ENCODE measurements at places on chromosomes 5 and 9. TPM values are rescaled to one million over a fixed set of nuclear protein-coding genes. Genes with fewer than 3 reads are reported as not detected.

The PCDHA7 gene
- total RNA-seq, result 0.23 TPM

DNA sequence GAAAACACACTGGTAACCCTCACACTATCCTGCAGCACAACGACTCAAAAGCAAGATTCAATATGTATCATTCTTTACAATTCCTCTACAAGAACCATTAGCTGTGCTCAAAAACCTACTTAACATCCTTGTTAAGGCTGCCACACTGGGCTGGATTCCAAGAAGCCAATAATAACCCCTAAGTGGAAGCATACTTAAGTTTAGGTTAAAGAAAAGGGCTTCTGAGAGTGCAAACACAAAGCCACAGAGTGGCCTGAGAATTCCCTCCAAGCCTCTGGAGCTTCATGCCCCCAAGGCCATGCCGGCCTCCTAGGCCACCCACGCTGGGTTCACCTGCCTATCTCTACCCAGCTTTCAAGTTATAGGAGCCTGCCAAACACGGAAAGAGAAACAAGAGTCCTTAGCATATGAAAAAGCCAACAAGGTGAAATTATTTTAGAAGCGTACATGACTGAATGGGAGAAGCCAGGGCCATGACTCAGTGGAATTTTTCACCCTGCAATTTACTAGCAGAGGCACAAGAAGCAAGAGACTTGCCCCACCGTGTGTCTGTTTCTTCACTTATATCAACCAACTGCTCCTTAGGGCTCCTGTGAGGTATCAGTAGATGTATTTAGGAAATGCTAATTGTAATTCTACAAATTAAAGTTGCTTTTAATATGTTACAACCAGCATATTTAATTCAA is 293.0 kb downstream of the SPOCK1 start:
- H3K27ac ChIP-seq, result no peak overlapping the region
- DNase-seq, result no peak
- H3K36me3 ChIP-seq, result no peaks in the 10 kb centered on the region
- no peak overlapping the region for H3K4me3 ChIP-seq

The LHX2 gene
- total RNA-seq, result 0.37 TPM

DNA sequence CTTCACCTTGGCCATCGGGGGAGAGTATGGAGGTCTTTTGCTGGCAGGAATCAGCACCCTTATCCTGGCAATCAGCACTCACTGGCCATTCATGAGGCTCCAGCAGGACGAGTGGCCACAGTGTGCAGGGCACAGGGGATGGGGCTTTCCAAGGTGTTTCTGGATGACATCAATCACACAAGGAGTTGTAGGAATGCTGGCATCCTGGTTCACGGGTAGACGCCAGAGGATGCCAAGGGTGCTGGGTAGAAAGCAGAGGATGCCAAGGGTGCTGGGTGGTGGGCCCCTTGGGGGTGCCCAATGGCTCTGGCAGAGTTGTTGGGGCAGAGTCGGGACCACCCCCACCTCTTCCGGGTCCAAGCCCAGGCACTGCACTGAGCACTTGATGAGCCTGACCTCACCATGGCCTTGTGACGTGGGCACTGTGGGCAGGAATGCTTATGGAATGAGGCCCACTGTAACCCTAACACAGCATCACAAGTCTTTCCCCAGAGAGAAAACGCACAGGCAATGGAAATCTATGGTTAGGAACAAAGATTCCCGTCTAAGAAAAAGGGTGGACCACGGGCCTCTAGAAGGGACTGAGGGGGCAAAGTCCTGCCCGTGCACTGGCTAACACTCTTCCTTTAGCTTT is 29.1 kb downstream of the CEL start:
- no peaks in the 10 kb centered on the region for H3K4me1 ChIP-seq
- no peak overlapping the region for H3K27ac ChIP-seq
- no peaks in the 10 kb centered on the region for H3K36me3 ChIP-seq
- no peaks in the 10 kb centered on the region for H3K27me3 ChIP-seq
- DNase-seq, result no peak

DNA sequence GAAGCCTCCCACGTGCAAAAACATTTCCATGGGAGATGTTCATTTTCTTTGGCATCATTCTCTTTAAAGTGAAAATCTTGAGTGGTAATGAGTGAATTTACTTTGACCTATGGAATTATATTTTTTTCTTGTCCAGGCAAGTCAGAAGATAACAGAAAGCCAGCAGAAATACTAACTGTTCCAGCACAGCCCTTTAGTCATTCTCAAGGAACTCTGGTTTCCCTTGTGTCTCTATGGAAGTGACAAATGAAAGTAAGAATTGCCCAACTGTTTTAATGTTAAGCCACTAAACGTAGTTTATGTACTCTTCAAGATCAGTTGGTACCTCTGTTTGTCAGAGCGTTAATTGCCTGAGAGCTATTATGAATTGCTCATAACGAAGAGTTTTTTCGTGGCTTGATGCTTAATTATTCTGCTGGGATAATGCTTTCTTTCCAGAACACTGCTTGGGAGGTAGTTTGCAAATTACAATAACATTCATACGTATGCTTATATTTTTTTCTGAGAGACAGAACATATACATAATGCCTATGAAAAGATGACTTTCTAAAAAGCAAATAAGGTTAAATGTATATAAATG is 84.5 kb upstream of the CER1 start:
- no peaks in the 10 kb centered on the region for H3K36me3 ChIP-seq
- H3K27me3 ChIP-seq, result no peaks in the 10 kb centered on the region
- no peak overlapping the region for H3K27ac ChIP-seq
- no peaks in the 10 kb centered on the region for H3K4me1 ChIP-seq
- no peak for DNase-seq
- H3K4me3 ChIP-seq, result no peak overlapping the region

GRCh38 chr5:160699301-160699700 is 152.7 kb downstream of the ATP10B start:
- H3K27ac ChIP-seq, result no peak overlapping the region
- H3K36me3 ChIP-seq, result no peaks in the 10 kb centered on the region
- no peaks in the 10 kb centered on the region for H3K4me1 ChIP-seq
- H3K27me3 ChIP-seq, result no peaks in the 10 kb centered on the region
- no peak for DNase-seq

Measured in adrenal gland (tissue), 19 donors.